ENCODE measurements at places on chromosomes 16 and 17. TPM values are rescaled to one million over a fixed set of nuclear protein-coding genes. Genes with fewer than 3 reads are reported as not detected.

DNA sequence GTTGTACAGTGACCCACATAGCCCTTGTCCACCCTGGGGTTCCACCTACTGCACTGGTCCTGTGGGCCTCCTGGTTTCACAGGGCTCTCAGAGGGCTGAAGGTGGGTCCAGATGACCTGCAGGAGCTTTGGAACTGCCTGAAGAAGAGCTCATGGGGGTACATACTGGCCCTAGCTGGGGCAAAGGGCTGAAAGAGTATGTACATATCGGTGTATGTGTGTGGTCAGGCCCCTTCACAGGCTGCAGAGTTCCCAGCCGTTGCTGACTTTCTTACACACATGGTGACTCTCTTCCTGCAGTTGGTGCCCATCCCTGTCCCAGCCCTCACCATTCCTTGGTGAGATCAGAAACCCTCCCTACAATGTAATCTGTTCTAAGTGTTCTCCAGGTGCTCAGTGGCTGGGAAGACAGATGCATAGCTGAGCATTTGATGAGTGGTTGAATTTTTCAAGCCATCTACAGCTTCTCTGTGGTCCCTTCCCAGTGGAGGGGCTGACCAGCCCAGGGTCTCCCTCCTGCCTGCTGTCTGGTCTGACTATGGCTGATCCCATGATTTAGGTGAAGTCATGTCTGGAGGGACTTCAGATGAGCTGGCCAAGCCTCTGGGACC is 2.4 kb upstream of the NFATC3 start:
- DNase-seq: no peak

- DNase-seq: no peak
Measured at GRCh38 chr16:17335826-17336529, 134.8 kb downstream of the XYLT1 start.

DNA sequence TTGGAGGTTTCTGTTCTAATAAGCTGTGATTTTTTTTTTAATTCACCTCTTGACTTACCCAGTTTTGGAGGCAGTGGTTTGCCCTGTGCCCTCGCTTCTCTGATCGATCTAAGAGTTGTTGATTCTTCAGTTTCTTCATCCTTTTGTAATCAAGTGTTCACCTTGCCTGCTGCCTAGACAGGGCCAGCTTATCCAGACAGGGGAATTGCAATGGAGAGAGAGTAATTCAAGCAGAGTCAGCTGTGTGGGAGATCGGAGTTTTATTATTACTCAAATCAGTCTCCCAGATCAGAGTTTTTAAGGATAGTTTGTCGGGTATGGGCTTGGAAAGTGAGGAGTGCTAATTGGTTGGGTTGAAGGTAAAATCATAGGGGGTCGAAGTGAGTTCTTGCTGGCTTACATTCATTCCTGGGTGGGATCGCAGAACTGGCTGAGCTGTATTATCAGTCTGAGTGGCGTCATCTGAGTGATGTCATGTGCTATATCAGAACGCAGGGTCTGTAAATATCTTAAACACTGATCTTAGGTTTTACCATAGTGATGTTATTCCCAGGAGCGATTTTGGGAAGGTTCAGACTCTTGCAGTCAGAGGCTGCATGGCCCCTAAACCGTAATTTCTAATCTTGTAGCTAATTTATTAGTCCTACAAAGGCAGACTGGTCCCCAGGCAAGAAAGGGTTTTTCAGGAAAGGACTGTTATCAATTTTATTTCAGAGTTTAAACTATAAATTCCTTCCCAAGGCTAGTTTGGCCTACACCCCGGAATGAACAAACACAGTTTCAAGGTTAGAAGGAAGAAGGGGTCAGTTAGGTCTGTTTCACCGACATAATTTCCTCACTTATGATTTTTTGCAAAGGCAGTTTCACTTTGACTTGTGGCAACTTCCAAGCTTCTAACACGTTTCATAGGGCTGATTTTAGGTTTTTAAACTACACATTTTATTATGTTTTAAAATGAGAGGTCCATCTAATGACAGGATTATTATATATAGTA is 21.5 kb upstream of the KCNJ16 start:
- DNase-seq: no peak

DNA sequence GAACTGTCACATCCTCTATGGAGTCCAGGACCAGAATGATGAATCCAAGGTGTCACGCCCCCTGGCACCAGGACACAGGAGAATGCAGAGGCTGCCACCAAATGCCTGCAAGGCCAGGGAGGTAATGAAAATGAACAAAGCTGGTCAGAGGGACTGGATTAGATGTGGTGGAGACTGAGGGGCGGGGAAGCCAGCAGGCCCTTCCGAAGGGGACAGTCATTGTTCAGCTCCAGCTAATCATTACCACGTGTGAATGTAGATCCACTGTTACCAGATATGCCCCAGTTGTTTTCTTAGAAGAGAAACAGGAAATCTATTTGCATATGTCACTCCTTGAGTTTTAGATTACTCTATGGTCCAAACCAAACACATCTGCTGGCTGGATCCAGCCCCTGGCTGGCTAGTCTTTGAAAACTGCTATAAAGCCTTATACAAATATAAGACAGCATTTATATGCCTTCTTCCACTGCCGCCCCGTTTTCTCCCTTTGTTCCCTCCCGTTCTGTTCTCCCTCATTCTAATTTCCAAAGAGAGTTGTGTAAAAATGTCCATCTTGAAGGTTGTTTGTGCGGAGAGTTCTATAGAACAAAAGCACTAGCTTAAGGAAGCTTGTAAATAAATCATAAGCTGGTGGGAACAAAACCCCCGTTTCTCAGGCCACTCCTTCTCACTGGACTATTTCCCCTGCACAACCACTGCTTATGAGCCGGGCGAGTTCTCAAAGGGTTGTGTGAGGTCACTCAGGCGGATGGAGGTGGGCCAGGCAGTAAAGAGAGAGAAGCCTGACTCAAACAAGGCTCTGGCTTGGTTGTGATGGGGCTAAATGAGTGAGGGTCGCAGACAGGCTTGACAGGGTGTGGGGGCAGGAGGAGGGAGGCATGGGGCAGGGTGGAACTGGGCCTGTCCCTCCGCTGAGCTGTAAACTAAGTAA is 14.2 kb downstream of the CRYM start:
- peak; percentile 47 for DNase-seq

DNA sequence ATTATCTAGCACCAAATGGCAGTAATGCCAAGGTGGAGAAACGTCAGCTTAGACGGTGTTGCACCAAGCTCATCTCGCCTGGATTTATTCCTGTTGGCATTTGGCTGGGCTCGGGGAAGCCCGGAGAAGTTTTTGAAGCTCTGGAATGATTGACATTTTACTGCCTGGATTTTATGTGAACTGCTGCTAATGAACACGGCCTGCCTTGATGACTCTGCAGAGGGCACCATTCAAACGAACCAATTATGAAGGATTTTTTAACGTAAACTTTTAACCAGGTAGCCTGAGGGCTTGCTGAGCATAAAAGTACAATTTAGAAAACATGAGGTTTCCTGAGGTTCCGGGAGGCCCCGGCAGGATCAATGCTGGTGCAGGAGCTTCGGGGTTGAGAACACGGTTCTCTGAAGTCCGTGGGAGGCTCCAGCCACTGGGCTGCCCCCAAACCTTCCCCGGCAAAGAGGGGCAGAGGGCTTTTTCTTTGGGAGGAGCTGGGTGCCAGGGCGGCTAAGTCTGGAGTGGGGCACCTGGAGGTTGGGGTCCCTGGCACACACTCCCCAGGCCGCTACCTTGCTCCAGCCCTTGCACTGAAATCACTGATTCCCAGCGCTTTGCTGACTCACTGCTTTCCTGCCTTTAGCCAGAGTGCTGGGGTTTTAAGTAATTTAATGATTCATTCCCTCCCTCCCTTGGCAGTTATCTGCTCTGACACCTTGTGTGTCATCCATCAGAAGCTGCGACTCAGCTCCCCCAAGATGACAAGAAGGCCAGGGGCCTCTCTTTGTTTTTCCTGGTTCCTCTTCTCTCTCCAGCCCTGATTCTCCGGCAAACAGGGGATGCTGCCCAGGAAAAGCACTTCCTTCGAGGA is 161.2 kb upstream of the IRX3 start:
- no peak for DNase-seq

DNA sequence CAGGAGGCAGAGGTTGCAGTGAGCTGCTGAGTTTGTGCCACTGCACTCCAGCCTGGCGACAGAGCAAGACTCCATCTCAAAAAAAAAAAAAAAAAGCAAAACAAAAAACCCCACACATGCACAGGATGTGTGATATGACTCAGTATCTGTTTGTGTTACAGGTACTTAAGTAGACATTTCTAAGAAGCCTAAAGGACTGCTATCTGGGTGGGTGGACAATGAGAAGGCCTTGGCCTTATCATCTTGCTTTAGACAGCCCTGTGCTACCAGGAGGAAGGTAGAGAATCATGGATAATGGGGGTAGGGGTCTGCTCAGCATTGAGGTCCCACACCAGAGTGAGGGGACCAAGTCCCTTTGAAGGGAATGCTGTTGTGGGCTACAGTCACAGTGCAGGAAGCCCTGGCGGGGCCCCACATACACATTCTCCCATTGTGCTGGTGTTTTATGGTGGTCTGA is 26.7 kb downstream of the PLD6 start:
- no peak for DNase-seq

DNA sequence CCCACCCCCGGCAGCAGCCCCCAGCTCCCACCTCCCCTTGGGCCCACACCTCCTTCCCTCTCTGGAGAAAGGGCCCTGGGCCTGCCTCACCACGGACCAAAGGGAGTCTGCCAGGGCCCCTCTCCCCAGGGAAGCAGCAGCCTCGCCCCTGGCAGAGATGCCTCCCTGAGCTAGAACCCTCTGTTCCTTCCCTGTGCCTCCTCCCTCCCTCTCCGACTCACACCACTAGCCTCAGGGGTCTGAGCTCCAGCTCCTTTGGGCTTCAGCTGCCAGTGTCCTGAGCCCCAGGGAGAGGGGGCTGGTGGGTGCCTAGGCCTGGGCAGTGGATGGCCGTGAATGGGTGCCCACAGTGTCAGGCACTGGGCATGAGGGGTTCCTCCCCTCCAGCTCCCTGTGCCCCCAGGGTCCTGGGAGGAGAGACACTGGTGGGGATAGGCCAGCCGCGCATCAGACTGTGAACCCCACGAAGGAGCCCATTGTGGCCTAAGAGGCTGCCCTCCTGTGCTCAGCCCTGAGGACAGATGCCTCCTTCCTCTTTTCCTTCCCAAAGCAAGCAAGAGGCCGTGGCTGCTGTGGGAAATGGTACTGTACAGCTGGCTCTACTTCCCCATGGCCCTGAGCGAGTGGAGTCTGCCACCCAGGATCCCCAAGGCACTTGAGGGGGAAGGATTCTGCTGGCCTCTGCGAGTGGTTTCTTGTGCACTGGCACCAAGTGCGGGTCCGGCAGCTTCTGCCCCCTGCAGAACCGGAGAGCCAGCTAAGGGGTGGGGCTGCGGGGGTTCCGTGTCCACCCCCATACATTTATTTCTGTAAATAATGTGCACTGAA is 20.7 kb downstream of the MMP15 start:
- no peak for DNase-seq

DNA sequence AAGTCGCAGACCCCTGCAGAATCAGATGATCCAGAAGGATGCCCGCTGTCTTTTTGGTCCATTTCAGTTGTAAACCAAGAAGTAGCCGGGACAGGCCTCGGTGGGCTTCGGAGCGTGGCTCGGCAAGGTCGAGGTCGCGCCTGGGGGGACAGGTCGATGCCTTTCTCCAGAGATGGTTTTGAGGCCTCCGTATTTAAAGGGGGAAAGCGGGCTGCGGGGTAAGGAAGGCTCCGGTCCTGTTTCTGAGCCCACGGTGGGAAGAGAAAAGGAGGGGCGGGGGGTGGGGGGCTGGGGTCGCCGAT is 7.5 kb upstream of the GNG13 start:
- DNase-seq: no peak

DNA sequence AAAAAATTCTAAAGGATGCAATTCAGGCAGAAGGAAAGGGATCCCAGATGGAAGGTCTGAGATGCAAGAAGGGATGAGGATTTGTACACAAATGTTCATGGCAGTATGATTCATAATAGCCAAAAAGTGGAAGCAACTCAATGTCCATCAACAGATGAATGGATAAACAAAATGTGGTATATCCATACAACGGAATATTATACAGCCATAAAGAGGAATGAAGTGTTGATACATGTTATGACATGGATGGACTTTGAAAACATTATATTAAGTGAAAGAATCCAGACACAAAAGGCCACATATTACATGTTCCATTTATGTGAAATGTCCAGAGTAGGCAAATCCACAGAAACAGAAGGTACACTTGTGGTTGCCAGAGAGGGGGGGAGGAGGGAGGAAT is 23.9 kb upstream of the GPATCH8 start:
- no peak for DNase-seq

DNA sequence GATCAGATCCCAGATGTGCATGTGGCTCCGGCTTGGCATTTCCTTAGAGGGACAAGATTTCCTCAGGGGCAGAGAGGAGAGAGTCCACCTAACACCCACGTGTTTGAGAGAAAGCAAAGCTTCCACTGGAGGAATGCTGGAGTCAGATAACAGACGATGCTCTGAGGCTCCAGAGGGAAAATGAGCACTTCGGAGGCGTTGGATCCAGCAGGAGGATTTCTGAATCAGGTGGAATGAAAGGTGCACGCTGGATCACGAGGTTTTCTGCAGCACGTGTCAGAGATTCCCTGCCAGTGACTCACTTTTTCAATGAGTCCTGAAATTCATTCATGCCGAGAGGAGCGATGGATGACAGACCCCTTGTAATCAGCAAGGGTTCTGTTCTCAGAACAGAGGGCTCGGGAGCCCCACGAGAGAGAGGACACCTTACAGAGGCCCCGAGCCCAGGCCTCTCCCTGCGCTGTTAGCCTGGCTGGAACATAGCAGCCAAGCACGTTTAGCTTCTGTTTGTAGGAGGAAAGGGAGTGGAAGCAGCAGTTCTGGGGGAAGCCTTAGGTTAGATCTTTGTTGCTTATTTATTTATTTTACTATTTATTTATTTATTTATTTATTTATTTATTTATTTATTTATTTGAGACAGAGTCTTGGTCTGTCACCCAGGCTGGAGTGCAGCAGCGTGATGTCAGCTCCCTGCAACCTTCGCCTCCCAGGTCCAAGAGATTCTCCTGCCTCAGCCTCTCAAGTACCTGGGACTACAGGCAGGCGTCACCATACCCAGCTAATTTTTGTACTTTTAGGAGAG is 49.3 kb upstream of the JPH3 start:
- DNase-seq: no peak

GRCh38 chr17:46821482-46822387 is 3.2 kb upstream of the WNT3 start:
- no peak for DNase-seq

- DNase-seq: no peak
Measured at GRCh38 chr16:88681084-88681680, 5.1 kb downstream of the SNAI3 start.

- DNase-seq: no peak
Measured at GRCh38 chr17:65926599-65926998, 265.3 kb downstream of the CEP112 start.

DNA sequence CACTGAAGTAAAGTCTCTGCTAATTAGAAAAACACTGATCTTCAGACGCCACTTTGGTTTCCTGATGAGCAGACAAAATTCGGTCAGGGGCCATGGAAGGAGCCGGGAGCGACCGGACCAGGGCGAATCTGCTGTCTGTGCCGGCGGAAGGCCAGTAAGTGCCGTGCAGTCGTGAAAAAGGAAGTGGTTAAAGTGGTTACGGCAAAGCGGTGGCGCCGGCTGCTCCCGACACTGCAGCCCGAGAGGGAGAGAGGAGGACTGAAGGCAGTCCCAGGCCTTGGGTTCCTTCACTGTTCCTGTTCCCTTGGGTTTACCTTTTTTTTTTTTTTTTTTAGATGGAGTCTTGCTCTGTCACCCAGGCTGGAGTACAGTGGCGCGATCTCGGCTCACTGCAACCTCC is 17.3 kb upstream of the HEXD start:
- no peak for DNase-seq

GRCh38 chr17:76271669-76272540 is 6.8 kb downstream of the UBALD2 start:
- no peak for DNase-seq

VAT1L gene
- 2.4 TPM for total RNA-seq

SCIMP gene
- total RNA-seq: 0.99 TPM

TMEM204 gene
- total RNA-seq: 6.2 TPM

MGAT5B gene
- total RNA-seq: 0.69 TPM

GAST gene
- total RNA-seq: not detected

NTHL1 gene
- total RNA-seq: 14.8 TPM
